Spleen (tissue), 13 donors: ENCODE measurements at places on chromosomes 2 and 18. TPM values are rescaled to one million over a fixed set of nuclear protein-coding genes. Genes with fewer than 3 reads are reported as not detected.

DNA sequence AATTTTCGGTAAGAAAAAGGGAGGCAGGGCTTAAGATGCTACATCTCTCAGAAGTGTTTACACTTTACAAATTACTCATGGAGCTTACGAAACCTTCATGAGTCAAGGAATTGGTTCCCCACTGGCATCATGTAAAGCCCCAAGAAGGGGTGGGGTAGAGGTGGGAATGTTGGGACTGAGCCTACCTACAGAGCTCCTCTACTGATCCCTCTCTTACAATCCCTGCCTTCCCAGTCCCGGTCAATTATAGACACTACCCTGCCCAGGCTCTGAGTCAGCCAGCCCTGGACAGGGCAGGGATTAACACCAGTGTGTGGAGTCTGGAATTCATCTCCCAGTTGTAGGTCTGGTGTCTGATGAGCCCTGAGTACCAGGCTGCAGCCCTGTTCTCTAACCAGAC is 248.9 kb downstream of the PAX3 start:
- DNase-seq, result no peak

DNA sequence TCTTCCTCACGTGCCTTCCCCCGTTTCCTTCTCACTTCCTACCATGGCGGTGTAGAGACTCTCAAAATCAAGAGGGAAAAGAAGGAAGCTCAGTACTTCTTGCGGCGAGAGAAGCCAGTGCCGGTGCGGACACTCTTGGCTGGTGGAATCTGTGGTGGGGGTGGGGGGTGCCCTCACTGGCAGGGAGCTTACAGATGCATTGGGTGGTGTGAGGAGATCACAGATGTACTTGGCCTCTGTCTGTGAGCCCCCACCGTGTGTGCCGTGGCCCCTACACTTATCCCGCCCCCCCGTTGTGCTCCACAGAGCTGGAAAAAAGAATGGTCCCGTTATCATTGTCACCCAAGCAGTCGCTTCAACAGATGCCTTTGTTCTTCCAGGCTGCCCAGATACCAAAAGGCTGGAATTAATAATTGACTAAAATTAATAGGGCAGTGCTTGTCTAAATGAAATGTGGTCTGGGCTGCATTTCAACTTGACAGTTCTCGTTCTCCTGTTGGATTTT is 79.8 kb downstream of the VAPA start:
- DNase-seq, result no peak

GRCh38 chr18:10872304-10872703 is 277.1 kb downstream of the PIEZO2 start:
- no peak for DNase-seq

DNA sequence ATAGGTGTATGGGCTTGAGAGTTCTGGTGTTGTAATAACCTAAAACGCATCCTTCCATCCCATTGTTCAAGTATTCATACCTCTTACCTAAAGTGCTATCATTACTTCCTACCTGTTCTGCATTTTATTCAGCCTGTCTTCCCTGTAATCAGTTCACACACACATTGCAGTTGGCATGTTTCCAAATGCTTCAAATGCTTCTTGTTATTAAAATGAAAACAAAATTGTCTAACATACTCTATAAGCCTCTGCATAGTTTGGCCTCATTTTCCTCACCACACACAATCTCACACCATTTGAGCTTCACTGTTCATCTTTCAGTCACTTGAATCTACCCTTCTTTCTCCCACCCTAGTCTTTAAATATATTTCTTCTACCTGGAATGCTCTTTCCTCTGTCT is 1178.2 kb upstream of the NRXN1 start:
- DNase-seq, result no peak

DNA sequence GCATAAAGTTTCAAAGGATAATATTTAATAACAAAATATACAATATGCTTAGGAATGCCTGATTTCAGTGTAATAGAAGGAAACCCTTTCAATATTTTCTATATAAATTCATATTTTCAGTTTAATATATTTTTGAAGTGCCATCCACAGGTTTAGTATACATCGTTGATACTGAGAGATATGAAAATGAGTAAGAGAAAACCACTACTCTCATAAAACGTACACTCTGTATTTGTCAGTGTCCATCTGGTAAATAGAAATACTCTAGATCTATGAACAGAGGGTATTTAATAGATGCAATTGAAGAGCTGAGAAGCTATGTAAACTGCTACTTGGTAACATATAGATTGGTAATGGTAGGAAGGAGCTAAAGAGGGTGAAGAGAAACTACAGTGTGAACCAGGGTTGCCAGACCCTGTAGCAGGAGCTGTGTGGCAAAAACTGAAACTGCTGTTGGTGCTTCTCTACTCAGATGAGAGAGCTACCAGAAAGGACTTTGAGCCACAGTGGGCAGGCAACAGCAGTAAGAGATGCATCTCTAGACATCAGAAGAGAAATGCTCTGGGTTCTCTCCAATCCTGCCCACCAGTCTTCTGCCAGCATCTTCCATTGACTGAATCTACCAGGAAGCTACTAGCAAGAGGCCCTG is 187.4 kb downstream of the CCDC102B start:
- DNase-seq, result no peak

VSNL1 gene
- not detected for total RNA-seq

- no peak for DNase-seq
These were observed 143.1 kb downstream of the KCTD1 start for GRCh38 chr18:26405190-26405801.

ZSWIM2 gene
- not detected for total RNA-seq

DNA sequence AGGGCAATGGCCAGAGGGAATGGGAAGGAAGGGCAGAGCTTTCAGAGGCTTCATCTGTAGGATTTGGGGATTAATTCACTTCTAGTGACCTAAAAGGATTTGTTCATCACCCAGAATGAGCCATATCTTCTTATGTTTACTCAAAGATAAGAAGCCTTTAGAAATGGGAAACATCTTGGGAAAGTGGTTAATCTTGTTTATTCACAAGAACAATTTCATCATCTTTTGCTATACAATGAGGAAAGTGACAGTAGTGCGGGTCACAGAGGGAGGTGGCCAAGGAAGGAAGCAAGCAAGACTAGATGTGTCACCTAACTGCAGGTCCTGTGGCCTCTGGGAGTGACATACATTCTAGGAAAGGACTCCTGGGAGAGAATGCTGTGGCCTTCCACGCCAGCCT is 140.4 kb upstream of the ALPP start:
- DNase-seq, result no peak

DNA sequence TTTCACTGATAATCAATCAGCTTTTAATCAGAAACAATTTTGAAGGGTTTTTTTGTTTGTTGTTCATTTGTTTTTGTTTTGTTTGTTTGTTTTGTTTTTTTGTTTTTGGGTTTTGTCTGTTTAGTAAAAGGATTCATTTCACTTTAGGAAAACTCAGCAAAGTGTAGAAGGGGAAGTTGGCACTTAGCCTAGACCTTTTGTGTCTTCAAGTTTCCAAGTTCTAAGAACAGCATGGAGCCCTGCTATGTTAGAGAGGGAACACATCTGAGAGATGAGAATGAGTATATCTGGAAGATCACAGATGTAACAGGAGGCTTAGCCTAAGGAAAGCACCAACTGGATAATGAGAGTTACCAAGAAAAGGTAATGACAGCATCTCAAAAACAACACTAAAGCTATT is 501.5 kb downstream of the ERBB4 start:
- no peak for DNase-seq

DNA sequence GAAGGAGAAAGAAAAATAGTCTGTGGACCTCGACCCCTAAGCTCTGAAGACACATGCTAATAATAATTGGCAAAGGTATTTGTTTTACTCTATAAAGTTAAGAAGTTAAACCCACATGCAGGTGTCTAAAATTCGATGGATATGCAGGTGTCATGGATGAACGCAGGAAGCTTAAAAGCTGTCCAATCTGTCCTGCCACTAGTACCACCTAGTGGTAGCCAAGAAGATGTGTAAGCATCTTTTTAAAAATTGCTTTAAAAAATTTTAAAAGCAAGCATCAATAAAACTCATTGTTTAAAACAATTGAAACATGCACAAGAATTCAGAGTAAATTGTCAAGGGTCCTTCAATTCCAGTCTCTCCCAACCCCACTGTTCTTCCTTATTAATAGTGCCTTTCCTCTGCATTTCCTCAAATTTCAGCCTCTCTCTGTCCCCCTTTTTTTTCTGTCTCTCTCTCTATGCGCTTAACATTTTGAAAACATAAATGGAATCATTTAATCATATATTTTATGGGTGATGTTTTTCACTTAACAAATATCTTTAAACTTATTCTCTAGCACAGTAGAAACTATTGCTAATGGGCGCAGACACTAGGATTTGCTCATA is 30.6 kb upstream of the PPP3R1 start:
- DNase-seq, result no peak

GRCh38 chr2:98412751-98413458 is 31.8 kb upstream of the INPP4A start:
- DNase-seq, result no peak

DNA sequence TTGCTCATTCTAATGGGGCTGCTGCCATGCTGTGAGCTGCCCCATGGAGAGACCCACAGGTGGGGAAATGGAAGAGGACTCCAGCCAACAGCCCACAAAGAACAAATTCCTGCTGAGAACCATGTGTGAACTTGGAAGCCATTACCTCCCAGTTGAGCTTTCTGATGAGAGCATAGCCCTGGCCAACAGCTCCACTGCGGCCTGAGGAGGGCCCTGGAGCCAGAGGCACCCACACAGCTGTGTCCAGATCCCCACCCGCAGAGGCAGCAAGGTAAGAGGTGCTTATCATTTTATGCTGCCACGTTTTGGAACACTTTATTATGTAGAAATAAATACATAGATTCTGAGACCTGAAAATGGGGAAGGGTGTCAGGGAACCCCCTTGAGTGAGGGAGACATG is 44.2 kb upstream of the OTOS start:
- peak; percentile 25 for DNase-seq

- no peak for DNase-seq
These were observed 3.0 kb upstream of the GPC1 start for GRCh38 chr2:240432430-240432819.

DNA sequence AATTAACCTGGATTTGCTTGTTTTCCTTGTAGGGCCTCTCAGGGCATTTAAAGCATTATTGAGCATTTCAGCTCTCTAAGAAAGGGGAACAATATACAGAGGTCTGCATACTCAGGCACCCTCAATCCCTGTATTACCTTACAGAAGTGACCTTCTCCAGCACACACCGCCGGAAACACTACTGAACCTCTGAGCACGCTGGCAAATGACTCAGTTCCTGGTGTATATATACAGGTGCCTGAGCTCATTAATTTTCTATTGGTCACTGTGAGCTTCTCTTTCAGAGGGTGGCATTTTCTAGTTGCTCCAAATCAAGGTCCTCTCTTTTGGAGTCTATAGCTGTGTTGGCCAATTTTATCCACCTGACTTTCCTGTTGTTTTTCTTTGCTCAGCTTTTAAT is 85.2 kb upstream of the COPS8 start:
- DNase-seq, result no peak

- no peak for DNase-seq
These were observed 167.8 kb upstream of the APCDD1 start for GRCh38 chr18:10286580-10287150.

DNA sequence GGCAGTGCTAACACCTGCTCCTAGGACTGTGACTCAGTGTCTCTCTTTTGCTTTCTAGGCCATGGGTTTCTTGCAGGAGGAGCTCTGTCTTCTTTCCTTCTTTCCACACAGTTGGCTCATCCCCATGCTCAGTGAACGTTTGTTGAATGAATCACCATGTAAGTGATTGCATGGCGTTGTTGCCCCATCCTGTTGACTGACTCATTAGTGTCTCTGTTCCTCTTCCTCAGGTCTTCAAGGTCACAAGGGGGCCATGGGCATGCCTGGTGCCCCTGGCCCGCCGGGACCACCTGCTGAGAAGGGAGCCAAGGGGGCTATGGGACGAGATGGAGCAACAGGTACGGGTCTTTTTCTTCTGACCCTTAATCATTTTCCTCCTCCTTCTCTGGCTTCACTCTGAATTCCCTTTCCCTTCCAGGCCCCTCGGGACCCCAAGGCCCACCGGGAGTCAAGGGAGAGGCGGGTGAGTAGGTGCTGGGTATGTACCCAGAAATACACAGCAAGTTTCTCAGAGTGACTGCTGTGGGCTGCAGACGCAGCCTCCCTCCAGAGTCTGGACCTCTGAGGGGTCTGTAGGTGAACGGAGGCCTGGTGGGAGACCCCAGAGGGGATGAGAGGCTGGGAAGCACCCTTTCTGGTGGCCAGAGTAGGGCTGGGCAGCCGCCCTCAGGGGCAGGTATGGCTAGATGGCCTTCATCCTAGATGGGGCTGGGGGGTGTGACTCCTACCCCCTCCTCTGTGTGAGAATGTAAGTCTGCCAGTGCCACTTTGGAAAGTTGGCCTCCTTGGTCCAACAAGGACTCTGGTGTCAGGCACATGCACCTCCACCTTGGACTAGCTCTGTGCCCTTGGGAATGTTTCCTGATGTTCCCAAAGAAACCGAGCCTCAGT is 32.4 kb downstream of the MARCO start:
- no peak for DNase-seq

DNA sequence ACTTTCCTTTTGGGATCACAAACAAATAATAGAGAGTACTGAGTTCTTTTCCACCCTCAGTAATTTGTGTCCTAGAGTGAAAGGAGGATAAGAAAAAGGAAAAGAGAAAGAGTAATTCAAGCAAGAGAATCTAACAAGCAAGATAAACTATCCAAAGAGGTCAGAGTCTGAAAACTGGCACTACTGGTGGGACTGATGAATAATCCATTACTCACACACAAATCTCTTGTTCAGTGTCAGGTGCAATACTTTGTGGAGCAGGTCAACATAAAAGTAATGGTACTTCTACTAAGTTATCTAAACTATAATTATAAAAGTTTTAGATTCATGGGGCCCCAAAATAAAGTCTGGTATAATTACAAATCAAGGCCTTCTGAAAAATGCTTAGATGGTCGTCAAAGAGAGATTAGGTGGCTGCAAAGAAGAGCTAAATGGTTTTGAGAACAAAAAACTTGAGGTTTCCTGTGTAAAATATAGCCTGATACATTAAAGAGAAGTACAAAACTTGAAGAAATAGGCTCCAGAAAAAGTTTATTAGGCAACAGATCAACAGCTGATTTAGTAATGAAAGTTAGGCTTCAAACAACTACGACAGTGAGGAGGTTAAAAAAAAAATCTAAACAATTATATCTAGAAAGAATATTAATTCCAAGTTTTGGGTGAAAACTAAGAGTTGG is 109.4 kb downstream of the BAZ2B start:
- no peak for DNase-seq

RAPGEF4 gene
- 11.0 TPM for total RNA-seq

FER1L5 gene
- not detected for total RNA-seq

DNA sequence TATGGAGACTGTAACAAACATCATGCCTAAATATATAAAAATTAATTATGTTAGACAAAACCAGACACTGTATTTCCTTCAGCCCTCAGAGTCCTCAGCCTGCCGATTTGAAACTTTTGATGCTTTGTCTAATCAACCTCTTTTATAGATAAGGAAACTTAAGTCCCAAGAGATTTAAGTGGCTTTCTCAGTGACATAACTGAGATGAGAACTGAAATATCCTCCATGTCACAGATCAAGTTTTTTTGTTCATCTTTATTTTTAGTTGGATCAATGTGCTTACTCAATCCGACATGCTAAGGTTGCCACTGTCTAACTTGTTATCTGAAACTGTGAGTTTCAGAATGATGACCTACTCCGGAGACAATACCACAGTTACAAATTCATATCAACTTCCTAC is 72.3 kb downstream of the BARD1 start:
- DNase-seq, result no peak

- DNase-seq, result no peak
These were observed 29.8 kb upstream of the ACTG2 start for GRCh38 chr2:73862987-73863386.

CHST9 gene
- 11.3 TPM for total RNA-seq

FRZB gene
- total RNA-seq, result 27.3 TPM

- DNase-seq, result no peak
These were observed 308.2 kb downstream of the PIEZO2 start for GRCh38 chr18:10841203-10841602.

GRCh38 chr2:8030573-8031303 is 651.1 kb upstream of the ID2 start:
- no peak for DNase-seq
